ENCODE measurements at places on chromosomes 5 and 9.

DNA sequence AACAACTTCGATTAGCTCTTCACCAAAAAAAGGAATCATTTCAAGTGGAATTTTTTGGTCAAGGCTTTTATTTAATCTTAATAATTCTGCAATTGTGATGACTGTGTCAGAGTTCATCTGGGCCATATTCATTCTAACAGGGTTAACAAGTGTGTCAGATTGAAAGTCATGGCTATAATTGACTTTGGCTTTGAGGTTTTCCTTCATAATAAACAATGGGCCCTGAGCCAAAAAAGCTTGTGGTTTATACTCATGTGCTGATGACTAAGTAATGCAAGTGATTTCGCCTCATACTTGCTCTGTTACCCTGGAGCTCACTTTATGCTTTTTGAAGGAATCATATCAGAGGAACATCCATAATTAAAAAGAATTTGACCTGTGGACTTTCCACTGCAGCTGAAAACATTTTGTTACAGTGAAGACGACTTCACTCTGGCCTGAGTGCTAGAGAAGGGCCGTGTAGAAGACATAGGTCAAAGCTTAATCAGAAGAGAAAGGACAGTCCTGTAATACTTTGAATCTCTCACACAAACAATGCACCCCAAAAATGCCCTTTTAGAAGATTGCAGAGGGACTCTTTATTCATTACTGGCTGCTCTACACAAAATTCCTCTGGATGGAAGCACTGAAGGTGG is 101.7 kb downstream of the GDNF start:
- no peak for DNase-seq

DNA sequence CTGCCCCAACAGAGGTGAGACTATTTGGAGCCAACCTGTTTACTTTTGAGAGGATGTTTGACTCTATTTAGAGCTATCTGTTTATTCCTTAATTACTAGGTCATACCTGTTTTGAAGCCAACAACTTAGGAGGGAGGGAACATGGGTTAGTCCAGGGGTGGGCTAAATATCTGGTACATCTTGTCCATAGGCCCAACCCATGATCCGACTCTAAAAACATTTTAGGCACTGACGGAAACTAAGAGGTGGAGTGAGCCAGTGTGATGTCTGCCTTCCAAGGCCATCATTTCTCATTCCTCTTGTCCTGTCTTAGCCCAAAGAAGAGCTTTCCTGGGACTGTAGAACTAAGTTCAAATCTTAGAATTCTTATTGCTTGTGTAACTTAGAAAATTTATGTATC is 8.4 kb downstream of the SPINK5 start:
- DNase-seq: no peak

DNA sequence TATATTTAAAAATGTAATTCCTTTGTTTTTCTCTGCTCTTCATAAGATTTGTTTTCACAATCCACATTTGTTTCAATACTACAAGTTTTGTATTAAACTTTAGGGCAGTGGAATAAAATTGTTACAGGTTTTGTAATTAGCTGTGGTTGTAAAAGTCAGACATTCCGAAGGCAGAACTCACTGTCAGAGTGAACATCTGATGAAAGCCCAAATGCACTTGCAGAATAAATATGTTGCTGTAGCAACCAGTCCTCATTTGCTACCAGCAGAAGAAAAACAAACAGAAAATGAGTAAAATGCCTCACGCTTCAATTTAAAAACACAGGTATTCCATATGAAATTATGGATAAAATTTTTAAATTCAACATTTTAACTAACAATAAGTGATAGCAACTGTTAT is 740.1 kb upstream of the FAM174A start:
- no peak for DNase-seq

DNA sequence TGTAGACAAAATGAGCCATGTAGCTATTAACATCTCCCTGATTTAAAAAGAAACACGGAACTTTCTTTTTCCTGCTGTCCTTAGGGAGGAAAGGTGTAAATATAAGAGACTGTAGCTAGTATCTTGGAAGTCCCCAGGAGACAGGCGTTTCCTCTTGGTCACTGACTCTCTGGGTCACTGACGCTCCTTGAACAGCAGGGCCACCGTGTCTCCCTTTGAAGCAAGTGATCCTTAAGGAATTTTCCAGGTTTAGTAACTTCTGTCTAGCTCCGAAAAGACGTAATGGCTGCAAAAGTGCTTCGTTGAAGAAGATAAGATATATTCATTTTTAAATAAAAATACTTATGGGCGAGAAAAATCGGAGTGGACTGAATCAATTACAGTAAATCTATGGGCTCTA is 745 bp upstream of the CLTA start:
- no peak for DNase-seq

DNA sequence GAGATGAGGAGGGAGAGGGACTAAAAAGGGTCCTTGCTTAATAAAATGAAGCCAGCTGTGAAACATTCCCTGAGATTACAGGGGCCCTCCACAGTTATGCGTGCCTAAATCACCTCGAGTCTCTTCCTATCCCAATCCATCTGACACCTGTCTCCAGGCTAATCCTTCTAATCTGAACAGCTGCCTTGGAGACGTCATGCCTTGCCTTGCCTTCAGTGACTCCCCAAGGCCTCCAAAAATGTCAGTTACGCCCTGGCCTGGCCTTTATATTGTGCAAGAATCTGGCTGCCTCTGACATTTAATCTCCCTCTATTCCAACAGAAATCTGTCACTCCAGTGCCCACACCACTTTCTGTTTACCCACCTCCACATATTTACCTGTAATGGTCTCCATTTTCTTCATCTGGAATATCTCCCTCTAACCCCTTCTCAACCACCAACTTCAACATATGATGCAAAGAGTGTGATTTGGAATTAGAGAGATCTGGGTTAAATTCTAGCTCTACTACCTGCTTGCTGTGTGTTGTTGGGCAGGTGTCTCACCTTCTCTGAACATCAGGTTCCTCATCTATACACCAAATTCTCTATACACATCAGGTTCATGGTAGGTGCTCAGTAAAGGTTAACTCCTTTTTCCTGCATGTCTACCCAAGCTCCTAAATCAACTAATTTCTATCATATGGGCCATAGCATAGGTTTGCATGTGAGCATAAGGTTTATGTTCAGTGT is 57.9 kb downstream of the PTCD2 start:
- DNase-seq: no peak

DNA sequence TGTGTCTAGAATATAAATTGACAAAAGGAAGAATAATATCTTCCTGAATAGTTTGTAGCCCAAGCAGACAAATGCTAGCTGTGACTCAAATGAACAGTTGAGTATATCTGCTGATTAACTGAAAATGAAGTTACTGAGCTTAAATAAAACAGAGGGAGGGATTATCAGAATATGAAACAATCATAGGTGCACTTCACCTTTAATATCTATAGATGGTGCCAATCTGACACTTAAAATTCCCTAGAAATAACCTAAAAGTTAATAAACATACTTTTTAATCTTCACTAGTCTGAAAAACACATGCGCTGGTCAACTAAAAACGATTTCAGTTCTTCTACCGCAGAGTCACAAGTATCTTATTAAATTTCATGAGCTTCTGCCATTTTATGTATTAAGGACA is 280.8 kb upstream of the RASA1 start:
- DNase-seq: no peak

DNA sequence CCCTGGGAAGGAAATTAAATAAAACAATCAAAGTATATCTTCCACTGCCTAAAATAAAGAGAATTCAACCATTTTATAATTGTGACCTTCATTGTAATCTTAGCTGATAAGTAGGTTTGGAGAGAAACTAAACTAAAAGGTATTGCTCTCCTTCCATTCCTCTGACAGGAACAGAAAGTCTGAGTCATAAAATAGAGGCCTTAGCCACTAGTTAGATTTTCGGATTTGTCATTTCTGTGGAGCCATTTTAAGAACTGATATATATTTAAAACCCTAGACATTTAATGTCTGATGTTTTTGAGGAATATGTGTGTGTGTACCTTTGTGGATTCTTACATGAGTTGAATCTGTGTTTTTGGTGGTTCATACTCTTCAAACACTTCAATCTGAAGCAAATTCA is 11.8 kb upstream of the TMC1 start:
- DNase-seq: no peak

DNA sequence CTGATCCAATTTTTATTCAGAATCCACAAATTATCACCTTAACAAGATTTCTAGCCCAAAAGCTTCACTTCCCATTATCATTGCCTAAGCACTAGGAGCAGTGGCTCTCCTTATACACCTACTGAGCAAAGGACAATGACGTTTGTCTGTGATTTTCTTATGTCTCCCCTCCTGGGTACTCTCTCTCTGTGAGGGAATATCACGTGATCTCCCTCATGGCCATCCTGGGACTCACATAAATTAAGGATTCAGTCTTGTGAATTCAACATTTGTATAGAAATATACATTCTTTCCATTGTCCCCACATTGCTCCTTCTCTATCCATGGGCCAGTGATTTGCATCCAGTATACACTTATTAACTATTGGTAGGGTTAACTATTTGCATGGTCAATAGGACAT is 476.5 kb downstream of the PLK2 start:
- DNase-seq: no peak

- DNase-seq: no peak
These were observed 51.3 kb downstream of the ARL15 start for GRCh38 chr5:54259090-54259489.

GRCh38 chr9:96141128-96141474 is 160.9 kb downstream of the HSD17B3 start:
- DNase-seq: no peak

Measured in esophagus squamous epithelium (tissue), 5 donors.